ENCODE measurements at places on chromosomes 7 and 10. TPM values are rescaled to one million over a fixed set of nuclear protein-coding genes. Genes with fewer than 3 reads are reported as not detected.

GRCh38 chr7:84188786-84189405 is 5.7 kb downstream of the SEMA3A start:
- no peak for DNase-seq

DNA sequence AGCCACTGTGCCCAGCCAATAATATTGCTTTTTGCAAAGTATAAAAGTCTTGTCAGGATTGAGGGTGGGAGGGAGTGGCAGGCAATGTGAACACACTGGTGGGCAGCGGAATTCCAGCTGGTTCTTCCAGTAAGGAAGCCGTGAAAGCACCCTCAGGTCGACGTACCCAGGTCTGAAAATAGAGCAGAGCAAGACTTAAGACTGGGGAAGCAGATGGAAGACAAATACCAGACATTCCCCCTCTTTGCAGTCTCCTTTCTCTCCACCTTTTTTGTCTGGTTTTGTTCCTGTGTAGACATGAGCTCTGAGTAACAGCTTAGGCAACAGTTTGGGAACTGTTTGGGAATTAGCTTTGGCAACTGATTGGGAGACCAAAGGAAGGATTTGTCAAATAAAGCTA is 17.6 kb upstream of the CSTF2T start:
- DNase-seq: no peak

The SFMBT2 gene
- 6.9 TPM for polyA plus RNA-seq

The LIPK gene
- not detected for polyA plus RNA-seq

The OR2F1 gene
- not detected for polyA plus RNA-seq

DNA sequence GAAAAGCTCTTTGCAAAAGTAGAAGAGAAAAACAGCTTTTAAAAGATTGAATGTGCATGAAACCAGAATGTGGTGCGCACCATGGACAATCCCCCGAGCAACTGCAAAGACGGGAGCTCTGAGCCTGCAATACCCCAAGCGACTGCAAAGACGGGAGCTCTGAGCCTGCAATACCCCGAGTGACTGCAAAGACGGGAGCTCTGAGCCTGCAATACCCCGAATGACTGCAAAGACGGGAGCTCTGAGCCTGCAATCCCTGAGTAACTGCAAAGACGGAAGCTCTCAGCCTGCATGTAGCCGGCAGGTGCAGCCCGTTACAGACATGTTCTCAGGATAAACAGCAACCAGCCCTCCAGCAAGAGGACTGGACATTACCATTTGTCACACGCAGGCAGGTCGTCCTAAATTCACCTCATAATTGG is 6.2 kb downstream of the ZNF775 start:
- DNase-seq: no peak

DNA sequence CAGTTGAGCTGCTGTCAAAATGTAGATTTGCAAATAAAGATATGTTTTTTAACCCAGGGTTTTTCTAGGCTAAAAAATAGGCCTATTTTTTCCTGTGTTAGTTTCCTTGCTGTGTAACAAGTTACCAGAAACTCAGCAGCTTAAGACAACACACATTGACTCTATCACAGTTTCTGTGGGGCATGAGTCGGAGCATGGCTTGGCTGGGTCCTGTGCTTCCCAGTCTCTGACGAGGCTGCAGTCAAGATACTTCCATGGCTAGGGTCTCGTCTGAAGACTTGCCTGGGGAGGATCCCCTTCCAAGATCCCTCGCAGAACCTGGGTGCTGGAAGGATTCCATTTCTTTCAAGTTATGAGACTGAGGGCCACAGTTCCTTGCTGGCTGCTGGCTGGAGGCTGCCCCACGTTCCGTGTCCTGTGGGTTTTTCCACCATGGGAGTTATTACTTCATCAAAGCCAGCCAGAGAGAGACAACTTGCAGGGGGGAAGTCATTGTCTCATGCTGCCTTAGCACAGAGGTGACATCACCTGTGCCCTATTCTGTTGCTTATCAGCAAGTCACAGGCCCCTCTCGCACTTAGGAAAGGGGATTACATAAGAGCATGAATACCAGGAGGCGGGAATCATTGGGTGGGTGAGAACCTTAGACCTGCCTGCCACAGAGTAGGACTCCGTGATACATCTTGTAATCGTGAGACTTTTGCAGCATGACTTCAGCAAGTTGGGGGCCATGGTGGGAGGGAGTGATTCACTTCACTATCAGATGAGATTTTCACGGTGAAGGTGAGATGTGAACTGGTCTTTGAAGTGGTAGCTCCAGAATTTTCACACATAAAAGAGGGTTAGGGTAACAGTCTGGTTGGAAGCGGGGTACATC is 77.9 kb downstream of the CCNY start:
- no peak for DNase-seq

DNA sequence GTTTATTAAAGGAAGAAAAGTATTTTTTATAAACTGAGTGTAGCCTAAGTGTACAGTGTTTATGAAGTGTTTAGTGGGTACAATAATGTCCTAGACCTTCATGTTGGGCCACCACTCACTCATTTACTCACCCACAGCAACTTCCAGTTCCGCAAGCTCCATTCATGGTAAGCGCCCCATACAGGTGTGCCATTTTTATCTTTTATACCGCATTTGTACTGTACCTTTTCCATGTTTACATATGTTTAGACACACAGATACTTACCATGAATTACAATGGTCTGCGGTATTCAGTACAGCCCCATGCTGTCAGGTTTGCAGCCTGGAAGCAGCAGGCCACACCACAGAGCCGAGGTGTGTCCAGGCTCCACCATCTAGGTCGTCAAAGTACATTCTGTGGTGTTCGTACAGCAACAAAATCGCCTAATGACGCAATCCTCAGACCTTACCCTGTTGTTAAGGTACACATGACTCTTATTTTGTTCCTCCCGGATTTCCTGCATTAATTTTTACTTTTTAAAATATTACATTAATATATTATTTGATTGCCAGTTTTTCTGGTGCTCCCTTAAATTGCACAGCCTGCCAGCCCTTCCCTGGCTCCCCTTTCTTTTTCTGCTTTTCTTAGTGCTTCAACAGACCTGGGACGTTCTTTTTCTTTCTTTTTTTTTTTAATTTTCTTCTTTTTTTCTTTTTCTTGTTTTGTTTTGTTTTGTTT is 881 bp upstream of the SSBP1 start:
- DNase-seq: no peak

GRCh38 chr7:40490603-40490924 is 355.8 kb downstream of the SUGCT start:
- DNase-seq: no peak

The ST8SIA6 gene
- polyA plus RNA-seq: 1.8 TPM

- no peak for DNase-seq
Observed at GRCh38 chr10:77411805-77412204, 225.8 kb downstream of the KCNMA1 start.

GRCh38 chr7:109246330-109247077 is 676.8 kb downstream of the DNAJB9 start:
- DNase-seq: no peak

GRCh38 chr7:105621617-105622016 is 40.3 kb upstream of the EFCAB10 start:
- DNase-seq: no peak

- no peak for DNase-seq
Observed at GRCh38 chr10:95788830-95789229, 32.9 kb downstream of the ENTPD1 start.

DNA sequence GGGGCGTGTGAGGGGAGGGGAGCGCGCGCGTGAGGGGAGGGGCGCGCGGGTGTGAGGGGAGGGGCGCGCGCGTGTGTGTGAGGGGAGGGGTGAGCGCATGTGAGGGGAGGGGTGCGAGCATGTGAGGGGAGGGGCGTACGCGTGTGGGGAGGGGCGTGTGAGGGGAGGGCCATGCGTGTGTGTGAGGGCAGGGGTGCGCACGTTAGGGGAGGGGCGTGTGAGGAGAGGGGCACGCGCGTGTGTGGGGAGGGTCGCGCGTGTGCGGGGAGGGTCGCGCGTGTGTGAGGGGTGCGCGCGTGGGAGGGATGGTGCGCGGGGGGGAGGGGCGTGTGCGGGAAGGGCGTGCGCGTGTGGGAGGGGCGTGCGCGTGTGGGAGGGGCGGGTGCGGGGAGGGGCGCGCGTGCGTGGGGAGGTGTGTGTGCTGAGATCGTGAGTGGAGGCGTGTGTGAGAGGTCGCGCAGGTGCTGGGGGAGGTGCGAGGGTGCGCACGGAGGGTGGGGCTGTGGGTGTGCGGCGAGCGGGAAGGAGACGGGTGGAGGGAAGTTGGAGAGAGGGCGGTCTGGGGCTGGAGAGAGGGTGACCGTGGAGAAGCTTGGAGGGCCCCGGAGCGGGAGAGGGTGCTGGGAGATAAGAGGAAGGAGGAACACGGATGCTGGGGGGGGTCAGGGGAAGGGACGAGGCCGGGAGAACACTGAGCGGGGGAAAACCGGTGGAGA is 19.7 kb downstream of the MXI1 start:
- no peak for DNase-seq

DNA sequence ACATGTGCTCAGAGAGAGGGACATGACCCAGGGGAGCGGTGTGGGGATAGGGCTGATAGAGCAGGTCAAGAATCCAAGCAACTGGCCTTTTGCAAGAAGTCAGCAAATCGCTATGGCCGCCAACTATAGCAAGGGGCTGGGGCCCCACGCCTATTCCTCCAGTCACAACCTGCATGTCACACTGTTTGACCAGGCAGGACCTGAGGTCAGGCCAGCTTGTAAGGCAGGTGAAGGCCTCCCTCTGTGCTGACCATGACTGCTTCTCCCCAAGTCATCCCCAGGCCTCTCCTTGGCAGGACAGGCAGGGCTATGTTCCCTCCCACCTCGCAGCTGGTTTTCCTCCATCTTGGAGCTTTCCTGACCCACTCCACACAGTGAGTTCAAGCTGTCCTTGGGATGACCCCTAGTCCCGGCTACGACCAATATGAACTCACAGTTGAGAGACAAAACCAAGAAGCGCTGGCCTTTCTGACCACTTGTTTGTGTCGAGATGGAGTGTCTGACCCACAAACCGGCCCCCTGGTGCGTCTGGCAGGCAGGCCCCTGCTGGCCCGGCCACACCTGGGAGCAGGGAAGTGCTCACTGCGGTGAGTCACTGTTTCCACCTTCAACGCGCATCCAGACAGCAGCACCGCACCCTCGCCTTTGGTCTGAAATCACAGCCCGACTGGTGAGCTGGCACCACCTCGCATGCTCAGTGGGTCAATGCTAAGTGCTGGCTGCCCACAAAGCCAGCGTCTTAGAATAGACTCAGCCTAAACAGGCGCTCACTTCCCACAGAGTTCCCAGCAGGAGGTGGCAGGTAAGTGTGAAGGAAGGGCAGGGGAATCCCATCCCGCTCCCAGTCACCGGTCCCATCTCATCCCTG is 81.4 kb downstream of the VWA2 start:
- DNase-seq: no peak

The CYP2C19 gene
- polyA plus RNA-seq: not detected

- DNase-seq: no peak
Observed at GRCh38 chr10:28054228-28054860, 55.5 kb upstream of the ODAD2 start.

The ITGA8 gene
- polyA plus RNA-seq: 43.1 TPM

DNA sequence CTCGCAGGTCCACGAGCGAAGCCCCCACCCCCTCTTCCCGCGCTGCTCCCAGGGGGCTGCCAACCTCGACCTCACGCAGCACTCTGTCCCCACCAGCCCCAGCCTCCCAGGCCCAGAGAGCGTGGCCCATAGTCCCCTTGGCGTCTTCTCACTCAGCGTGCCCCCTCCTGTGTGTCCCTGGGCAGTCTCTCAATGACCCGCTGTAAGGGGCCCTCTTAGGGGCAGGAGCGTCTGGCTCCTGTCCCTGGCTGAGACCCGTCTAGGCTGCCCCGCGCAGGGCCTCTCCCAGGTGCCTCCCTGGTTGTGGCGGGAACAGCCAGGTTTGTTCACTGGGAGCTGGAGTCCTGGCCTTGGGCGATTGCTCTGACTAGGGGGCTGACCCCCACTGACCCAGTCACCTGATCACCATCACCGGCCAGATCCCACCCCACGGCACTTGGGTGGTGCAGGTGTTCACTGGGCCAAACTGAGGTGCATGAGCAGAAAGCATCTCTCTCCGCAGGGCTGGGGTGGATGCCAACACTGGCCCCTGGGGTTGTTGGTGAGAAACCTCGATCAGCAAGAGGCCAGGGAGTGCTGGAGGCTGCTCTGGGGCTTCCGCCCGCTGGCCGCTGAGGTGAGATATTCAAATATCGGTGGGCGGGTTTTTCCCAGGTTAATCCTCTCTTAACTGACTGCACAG is 12.6 kb upstream of the WDFY4 start:
- DNase-seq: no peak

DNA sequence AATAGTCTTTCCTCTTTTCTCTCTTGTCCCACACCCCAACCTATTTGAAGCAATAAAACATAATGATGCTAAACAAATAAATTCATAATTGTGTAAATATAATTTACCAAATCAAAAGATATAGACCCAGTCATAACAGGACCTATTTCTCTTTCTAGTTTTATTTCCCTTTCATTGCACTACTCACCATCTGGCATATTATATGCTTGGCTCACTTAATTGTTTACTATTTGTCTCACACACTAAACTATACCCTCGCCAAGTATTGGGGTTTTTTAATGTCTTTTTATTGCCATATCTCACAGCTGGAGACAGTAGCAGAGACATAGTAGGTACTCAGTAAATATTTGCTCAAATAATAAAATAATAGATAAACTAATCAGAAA is 597.5 kb upstream of the PCDH15 start:
- no peak for DNase-seq

- no peak for DNase-seq
Observed at GRCh38 chr10:59002011-59002410, 174.4 kb upstream of the PHYHIPL start.

The NEUROD6 gene
- not detected for polyA plus RNA-seq

The CLRN3 gene
- 18.5 TPM for polyA plus RNA-seq

DNA sequence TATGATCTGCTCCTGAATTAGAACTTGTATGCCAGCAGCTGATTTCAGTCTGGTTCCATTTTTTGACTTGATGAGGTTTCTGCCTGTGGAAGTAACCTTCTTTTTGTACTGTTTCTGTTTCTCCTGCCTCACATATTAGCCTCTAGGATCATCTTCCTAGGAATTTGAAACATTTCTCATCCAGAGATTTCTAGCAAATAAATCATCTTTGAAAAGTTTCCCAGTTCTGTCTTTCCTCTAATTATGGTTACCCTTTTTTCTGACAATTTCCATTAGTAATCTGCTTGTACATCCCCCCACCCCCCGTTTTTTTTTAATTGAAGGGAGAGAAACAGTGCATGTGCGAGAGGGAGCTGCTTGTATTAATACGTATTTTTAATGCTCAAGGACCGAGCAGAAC is 92.2 kb downstream of the NRF1 start:
- no peak for DNase-seq

The SPDYE18 gene
- polyA plus RNA-seq: 0.79 TPM

GRCh38 chr7:71538210-71538609 is 406.3 kb downstream of the GALNT17 start:
- no peak for DNase-seq

The SLC13A1 gene
- polyA plus RNA-seq: 17.3 TPM

The GPER1 gene
- polyA plus RNA-seq: 6.4 TPM

The COL26A1 gene
- polyA plus RNA-seq: 26.4 TPM

DNA sequence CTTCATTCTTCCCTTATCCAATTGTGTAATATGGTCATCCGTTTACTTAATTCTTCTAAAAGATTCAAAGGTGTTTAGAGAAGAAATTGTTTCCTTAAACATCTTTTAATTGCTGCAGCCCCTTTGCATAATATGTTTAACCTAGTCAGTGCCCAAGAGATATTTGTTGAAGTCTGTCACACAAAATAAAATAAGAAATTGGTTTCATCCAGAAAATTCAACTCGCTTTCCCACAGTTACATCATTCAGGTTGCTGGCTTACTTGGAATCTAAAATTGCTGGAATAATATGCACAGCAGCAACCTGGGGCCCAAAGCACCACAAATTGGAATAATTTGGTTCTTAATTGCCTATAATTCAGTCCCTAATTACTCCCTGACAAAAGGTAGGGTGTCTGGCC is 155.1 kb upstream of the ETV1 start:
- DNase-seq: no peak

- DNase-seq: no peak
Observed at GRCh38 chr10:78634389-78634815, 434.4 kb upstream of the ZMIZ1 start.

The OGDHL gene
- polyA plus RNA-seq: 46.1 TPM
